A375 (cell line): ENCODE measurements at places on chromosomes 6 and 20. TPM values are rescaled to one million over a fixed set of nuclear protein-coding genes. Genes with fewer than 3 reads are reported as not detected.

The GTF2H4 gene
- total RNA-seq, result 8.3 and 12.6 TPM in 2 replicates

The TREM1 gene
- total RNA-seq, result 0.15 and 0.88 TPM in 2 replicates

The PRRT1 gene
- 0.19 TPM in 1 of 2 replicates, not detected in the other for total RNA-seq

The TFAP2A gene
- total RNA-seq, result 11.0 and 12.1 TPM in 2 replicates

The SLC17A2 gene
- total RNA-seq, result not detected in 2 replicates

The PBOV1 gene
- total RNA-seq, result not detected in 2 replicates

The SRSF12 gene
- 0.04 and 0.05 TPM in 2 replicates for total RNA-seq

The POLR1C gene
- total RNA-seq, result 40.7 and 52.3 TPM in 2 replicates

The PSMA7 gene
- 611 and 634 TPM in 2 replicates for total RNA-seq

The HSPA1L gene
- total RNA-seq, result 0.11 and 0.50 TPM in 2 replicates

The MOXD1 gene
- total RNA-seq, result 3.6 and 4.1 TPM in 2 replicates

The OLIG3 gene
- not detected in 2 replicates for total RNA-seq

The NCR2 gene
- total RNA-seq, result not detected in 2 replicates

The CENPW gene
- 14.4 and 21.5 TPM in 2 replicates for total RNA-seq

The SLPI gene
- not detected in 2 replicates for total RNA-seq

The LGSN gene
- not detected in 2 replicates for total RNA-seq

The RAB22A gene
- 21.8 and 23.2 TPM in 2 replicates for total RNA-seq

The ARMH2 gene
- not detected in 2 replicates for total RNA-seq

The ASIP gene
- total RNA-seq, result not detected in 2 replicates

The PEX3 gene
- total RNA-seq, result 7.6 and 9.9 TPM in 2 replicates

The RBPJL gene
- not detected in 2 replicates for total RNA-seq

The ABHD16B gene
- total RNA-seq, result not detected in 2 replicates

The SOBP gene
- total RNA-seq, result 1.8 and 4.1 TPM in 2 replicates

The PCSK2 gene
- total RNA-seq, result not detected in 2 replicates

The LY86 gene
- not detected in 2 replicates for total RNA-seq

The CCN6 gene
- total RNA-seq, result 1.1 and 2.5 TPM in 2 replicates

The SAMD10 gene
- 1.7 and 1.9 TPM in 2 replicates for total RNA-seq

The F13A1 gene
- total RNA-seq, result not detected in 2 replicates

The LY6G6F gene
- total RNA-seq, result not detected in 2 replicates

The SPTLC3 gene
- 2.6 and 3.0 TPM in 2 replicates for total RNA-seq

The PRKN gene
- total RNA-seq, result 1.8 and 5.1 TPM in 2 replicates

The ADTRP gene
- total RNA-seq, result 1.1 and 1.4 TPM in 2 replicates

The GSTA3 gene
- total RNA-seq, result not detected in 2 replicates

The KHDC1L gene
- not detected in 2 replicates for total RNA-seq

The PRICKLE4 gene
- not detected in 2 replicates for total RNA-seq

The FAM120B gene
- 8.4 and 9.7 TPM in 2 replicates for total RNA-seq

The FAXC gene
- 2.8 and 5.2 TPM in 2 replicates for total RNA-seq

The EPPIN gene
- not detected in 2 replicates for total RNA-seq

The MOCS1 gene
- 8.5 and 9.4 TPM in 2 replicates for total RNA-seq

The FOXA2 gene
- total RNA-seq, result 0.19 and 0.21 TPM in 2 replicates

The KCNS1 gene
- not detected in 2 replicates for total RNA-seq

The TFAP2D gene
- not detected in 2 replicates for total RNA-seq
